ENCODE measurements at places on chromosomes 2 and 18. TPM values are rescaled to one million over a fixed set of nuclear protein-coding genes. Genes with fewer than 3 reads are reported as not detected.

The METAP1D gene
- total RNA-seq, result 5.3 TPM

- DNase-seq, result no peak
Measured at GRCh38 chr2:187702157-187702556, 147.9 kb upstream of the TFPI start.

- DNase-seq, result no peak
Measured at GRCh38 chr2:187922846-187923245, 368.6 kb upstream of the TFPI start.

The FEV gene
- total RNA-seq, result not detected

DNA sequence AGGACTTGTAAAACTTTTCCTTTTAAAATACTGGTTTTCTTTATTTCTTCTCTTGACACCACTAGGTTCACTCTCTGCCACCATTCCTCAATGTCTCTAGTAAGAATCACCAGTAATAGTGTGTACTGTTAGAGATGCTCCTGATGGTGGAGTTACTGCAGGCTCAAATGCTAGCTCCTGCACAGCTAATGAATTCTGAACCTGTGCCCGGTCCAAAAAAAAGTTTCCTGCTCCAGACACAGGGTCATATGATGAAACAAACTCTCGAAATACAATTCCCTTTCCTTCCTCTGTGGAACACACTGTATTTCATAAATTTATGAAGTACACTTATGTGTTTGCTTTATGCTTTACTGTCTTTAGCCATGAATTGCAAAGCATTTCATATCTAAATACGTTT, 19.2 kb downstream of the PMS1 start:
- DNase-seq, result no peak
